ENCODE measurements at places on chromosomes 16 and 17. TPM values are rescaled to one million over a fixed set of nuclear protein-coding genes. Genes with fewer than 3 reads are reported as not detected.

DNA sequence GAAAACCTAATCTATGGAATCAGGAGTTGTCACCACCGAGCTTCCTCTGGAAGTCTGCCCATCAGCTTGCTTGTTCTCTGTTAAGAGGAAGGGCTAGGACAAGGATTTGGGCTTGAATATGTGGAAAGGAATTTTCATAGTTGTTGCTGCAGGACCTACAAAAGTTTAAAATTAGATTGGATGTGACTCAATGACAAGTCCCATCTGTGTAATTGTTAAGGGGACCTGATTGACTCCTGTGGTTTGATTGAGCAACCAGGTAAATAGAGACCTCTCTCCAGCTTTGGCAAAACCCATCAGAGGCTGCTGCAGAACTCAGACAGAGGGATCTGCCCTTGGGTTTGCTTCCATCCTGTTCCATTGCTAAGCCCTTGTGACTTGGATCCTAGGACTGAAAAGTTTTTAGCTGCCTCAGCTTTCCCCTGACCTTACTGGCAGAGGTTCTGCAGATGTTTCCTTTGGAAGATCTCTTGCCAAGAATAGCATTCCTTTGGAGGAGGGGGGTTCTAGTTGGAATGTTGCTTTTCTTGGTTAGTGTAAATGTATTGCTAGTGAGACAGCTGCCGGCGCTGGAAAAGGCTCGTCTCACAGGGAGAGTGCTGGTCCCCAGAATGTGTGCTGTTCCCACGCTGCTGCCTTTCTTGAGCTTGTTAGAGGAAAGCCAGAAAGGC is 50.0 kb downstream of the SF3B3 start:
- DNase-seq, result peak; percentile 49

GRCh38 chr17:15364615-15365014 is 23.2 kb upstream of the TEKT3 start:
- DNase-seq, result no peak

DNA sequence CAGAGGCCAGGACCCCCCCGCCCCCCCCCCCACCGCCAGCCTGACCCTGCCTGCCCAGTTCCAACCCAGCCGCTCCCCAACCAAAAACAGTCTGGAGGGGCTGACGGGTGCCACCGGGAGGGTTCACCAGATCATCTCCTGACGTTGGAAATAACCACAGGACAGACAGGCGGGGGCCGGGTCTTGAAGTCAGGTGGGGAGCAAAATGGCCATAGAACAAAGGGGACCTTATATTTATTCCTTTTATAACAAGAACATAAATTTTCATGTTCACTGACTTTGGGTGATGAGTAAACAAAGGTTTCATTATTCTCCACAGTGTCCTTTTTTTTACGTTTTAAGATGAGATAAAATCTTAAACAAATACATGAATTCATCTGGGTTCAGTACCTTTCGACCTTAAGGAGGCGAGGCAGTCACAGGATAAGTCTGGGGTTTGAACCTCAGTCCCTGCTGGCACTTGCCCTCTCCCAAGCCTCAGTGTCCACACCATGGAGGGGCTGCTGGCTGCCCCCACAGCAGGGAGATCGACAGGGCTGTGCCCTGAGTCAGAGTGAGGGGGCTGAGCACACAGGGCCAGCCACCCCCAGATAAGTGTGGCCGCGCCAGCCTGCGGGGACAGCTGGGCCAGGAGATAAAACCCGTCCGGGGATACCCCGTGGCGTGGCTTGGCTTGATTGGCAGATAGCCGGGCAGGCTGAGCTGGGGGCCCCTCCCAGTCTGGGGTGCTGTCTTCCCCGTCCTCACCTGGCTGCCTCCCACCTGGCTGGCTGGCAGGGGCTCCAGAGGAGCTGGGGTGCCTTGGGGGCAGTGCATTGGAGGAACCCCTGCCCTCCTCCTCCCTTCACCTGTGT is 15.0 kb downstream of the SLC7A5 start:
- no peak for DNase-seq

DNA sequence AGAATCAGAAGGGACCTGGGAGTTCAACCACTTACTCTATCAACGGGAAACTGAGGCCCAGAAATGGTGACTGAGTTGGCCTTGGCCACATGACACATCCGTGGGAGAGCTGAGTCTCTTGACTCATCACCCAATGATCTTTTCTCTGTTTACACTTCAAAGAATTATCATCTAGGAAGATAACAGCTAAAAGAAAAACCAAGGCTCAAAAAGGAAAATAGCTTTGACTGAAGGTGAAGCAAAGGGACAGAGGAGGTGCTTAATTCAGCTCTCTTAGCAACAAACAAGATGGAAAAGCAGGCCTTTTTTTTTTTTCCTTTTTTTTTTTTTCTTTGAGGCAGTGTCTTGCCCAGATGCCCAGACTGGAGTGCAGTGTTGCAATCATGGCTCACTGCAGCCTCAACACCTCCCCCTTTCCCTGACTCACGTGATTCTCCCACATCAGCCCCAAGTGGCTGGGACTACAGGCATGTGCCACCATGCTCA is 16.7 kb downstream of the ERCC4 start:
- DNase-seq, result no peak

GRCh38 chr16:24906901-24907300 is 61.1 kb downstream of the SLC5A11 start:
- no peak for DNase-seq

DNA sequence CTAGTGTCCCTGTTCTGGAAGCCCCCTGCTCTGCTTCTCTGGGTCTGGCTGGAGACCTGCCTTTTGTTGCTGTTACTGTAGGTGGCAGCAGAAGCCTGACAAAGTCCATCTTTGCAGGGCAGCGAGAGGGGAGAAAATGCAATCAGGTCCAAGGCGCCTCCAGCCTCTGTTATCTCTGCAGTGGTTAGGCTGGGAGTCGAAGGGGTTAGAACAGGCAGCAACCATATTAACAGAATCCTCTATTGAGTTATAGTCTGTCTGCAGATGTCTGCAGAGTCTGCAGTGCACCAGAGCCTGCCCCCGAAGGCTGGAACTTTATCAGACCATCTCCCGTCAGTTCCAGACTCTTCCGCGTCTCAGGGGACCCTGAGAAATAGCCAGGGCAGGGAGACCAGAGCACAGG is 404.9 kb upstream of the EEF2KMT start:
- DNase-seq, result no peak

The C16orf54 gene
- total RNA-seq, result 0.76 TPM

The TBC1D3I gene
- total RNA-seq, result 0.19 TPM

The IFT20 gene
- total RNA-seq, result 14.8 TPM

The SDR42E2 gene
- total RNA-seq, result 0.09 TPM

GRCh38 chr17:58092101-58092796 is 9.0 kb downstream of the DYNLL2 start:
- no peak for DNase-seq

DNA sequence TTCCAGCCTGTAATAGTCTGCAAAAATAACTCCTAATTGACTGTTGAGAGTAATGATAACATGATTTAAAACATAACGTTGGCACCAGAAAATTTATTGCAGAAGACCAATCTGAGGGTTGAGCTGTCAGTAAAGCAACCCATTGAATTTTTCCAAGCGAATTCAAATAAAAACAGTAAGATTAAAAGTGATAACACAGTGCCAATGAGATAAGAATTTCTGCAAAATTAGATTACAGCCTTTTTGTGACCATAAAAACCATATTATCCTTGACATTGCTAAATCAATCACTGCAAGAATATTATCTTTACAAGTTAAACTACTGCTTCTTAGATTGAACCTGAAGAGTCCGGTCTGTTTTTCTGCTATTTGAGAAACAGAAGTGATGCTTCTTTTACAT is 341.4 kb downstream of the CDH11 start:
- DNase-seq, result no peak

DNA sequence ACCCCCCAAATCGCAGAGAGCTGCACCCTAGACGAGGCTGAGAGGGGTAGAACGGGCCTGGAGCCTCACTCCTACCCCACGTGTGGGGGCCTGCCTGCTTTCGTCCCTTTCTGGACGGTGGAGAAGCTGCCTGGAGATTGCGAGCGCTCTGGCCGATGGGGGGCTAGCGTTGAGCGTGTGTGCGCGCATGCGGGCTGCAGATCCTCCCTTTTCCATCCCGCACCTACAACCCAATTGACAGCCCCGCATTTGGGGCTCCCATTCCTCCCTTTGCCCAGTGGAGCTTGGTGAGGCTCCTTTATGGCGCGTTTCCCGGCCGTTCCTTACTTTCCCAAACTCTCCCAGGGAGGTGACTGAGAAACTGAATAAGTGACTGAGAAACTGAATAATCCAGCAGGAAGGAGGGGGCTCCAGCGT is 907 bp upstream of the ESRP2 start:
- no peak for DNase-seq

DNA sequence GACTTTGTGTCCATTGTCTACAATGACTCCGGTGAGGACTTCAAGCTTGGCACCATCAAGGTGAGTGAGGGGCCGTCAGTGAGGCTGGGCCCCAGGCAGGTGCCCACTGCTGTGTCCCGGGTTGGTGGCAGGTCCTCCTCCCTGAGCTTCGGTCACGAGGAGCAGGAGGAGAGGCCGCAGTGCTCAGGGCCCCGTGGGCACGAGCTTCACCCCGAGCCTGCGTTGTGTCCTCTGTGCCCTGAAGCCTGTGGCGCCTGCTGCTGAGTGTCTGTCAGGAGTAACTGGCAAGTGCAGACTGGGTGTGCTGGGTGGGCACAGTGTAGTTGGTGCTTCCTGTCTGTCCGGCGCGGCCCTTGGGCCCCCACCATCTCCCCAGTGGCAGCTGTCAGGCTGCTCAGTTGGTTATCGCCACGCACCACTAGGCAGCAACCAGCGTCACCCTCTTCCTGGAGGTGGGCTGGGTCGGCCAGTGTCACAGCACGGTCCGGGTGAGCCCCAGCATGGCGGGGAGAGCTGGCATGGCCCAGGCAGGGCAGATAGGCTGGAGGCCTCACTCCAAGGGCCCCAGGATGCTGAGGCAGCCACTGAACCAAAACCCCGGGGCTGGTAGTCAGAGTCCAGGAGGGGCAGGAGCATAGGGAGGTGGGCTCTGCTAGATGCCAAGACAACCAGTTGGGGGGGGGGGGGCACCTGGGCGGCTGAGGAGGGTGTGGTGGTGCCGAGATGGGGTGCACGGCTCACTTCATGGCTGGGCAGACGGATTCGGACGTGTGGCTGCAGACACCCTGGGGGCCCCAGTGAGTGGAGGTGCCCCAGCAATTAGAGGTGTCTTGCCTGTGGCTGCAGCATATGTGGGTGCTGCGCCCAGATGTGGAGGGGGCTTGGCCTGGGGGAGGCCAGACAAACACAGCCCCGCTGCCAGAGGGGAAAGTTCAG is 39.3 kb downstream of the TSC2 start:
- no peak for DNase-seq

GRCh38 chr17:50947782-50948543 is 81.8 kb upstream of the TOB1 start:
- peak; percentile 54 for DNase-seq

DNA sequence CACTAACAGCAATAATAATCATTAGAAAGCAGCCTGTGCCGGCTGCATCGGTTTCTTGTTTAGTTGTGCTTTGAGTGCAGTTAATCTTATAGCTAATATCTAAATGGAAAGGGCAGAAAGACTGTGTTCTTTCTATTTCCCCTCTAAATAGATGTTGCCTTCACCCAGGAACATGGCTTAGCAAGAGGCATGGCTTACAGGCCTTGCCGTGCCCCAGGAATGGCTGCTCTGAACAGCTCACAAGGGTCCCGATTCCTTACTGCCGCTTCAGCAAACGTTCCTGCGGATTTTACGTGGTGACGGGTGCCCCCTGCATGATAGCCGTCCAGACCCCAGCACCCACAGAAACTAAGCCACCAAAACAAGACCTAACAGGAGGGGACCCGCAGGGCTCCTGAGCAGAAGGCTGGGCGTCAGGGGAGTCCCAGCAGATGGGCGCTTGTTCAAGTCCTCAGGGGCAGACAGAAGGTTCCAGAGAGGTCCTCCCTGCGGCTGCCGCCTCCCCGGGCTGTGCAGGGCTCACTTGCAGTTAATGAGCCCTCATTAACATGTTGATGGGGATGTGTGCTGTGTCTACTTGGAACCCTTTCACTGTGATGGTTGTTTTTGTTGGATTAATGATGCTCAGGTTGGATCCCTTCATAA is 52.5 kb upstream of the ENPP7 start:
- DNase-seq, result no peak

The MYH1 gene
- total RNA-seq, result not detected

DNA sequence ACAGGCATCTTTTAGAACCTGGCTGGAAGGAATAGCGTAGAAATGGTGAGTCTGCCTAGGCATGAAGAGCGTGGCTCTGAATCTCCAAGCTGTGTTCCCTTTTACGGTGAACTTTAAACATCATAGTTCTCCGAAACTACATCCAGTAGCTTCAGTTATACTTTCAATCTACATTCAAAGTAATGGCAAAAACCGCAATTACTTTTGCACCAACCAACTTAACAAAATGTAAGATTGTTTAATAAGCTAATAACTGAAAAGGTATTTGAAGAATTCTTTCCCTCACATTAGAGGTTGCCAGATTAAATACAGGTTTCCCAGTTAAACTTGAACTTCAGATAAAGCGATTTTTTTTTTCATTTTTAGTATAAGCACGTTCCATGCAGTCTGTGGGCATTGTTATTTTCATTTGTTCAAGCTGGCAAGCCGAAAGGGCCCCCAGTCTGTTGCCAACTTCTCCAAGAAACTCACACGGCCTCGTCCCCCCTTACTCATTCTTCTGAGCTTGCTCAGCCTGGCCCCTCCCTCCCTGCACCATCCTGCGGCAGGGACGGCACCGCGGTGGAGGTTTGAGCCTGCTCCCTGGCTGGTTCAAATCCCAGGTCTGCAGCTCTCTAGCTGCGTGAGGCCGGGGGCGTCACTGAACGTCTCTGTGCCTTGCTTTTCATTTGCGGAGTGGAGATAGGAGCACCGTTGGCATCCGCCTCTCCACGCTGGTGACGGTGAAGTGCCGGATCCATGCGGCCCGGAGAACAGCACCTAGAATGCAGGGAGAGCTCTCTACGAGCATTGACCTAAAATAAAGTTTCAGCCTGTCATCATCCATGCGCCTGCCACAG is 3.5 kb upstream of the MTHFSD start:
- DNase-seq, result no peak

- no peak for DNase-seq
These were observed 7.8 kb downstream of the DUSP3 start for GRCh38 chr17:43770957-43771356.

The TBC1D3G gene
- total RNA-seq, result not detected

GRCh38 chr17:57009737-57010445 is 32.0 kb downstream of the SCPEP1 start:
- DNase-seq, result peak; percentile 18

- no peak for DNase-seq
These were observed 74.1 kb downstream of the ABCC12 start for GRCh38 chr16:48081656-48082055.

The ASB16 gene
- 15.5 TPM for total RNA-seq

GRCh38 chr17:82213251-82214011 is 789 bp upstream of the CCDC57 start:
- no peak for DNase-seq

The SYNGR3 gene
- total RNA-seq, result 0.15 TPM

DNA sequence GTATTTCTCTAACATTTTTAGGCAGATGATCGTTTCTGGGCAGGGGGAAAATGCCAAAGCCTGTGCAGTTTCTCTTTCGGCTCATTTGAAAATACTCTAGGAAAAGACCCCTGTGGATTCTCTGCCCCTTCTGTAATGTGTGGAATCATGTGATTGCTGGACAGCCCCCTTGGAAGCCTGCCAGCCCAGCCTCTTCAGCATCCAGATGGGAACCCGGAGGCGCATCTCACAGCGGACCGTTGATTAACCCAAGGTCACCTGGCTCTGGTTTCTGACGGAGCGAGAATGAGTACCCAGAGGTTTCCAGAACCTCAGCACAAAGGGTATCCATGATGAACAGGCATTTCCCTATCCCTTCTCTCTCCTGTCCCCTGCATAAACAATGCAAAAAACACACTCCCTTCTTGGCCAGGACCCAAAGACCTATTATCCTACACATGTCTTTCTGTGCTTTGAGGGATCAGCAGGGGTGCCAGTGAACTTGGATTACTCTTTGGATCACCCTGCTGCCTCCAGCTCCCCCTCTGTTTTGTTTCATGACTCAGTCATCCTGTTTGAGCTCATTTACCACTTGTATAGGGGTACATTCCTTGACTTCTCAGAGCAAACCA is 957.1 kb upstream of the RBFOX1 start:
- DNase-seq, result no peak

All from heart right ventricle (tissue), 16 donors.